ENCODE measurements at places on chromosomes 12 and 14.

DNA sequence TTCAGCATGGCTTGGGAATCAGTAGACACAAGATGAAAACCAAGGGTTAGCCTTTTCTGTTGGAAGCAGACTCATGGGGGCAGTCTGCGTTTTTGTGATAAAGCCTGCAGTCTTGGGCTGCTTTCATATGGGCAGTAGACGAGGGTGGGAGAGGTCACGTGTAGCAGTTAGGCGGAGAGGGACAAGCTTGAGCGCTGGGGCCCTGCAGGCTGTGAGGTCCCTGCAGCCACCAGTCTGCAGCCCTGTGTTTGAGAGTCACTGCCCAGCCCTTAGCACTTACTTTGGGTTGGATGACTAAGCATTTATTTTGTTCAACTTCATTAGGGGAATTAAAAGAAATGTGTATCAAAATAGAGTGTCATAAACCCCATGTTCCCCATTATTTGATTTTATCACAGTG is 37.2 kb downstream of the EP400 start:
- no peak for DNase-seq

- no peak for DNase-seq
Observed at GRCh38 chr14:26835979-26836570, 238.2 kb upstream of the NOVA1 start.

GRCh38 chr14:74852922-74853530 is 22.9 kb downstream of the PROX2 start:
- DNase-seq = no peak

DNA sequence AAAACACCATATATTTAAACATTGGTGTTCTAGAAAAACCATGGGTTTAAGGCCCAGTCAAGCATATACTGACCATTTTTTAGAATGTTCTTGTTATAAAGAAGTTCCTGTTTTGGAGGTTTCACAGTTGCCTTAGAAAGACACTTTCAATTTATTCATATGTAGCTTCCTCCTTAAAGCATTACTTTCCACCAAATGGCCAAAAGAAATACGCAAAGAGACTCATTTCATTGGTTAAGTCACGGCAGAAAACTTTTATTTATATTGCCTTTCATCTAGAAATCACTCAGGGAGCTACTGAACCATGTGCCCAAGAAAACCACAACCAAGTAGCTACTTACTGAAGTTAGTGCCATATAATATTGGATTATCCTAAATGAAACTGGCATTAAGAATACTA is 40.0 kb downstream of the MYBPC1 start:
- DNase-seq = no peak

GRCh38 chr12:63882844-63883243 is 38.3 kb downstream of the SRGAP1 start:
- DNase-seq = no peak

DNA sequence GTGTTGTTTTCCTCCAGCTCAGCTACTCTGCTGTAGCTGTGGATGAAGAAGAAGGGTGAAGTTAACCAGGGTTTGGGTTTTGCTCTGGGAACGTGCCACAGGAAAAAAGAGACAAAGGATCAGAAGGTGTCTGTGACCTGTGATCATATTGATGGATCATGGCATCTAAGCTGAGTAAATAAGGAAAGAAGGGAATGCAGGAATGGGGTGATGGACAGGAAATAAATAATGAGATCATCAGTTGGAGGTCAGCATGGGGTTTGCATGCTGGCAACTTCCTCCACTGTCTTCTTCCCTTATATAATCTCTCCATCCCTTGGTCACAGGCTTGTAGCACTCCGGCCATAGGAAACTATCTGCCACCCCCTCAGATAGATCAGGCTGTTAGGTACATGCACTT is 430.3 kb upstream of the PDE3A start:
- no peak for DNase-seq

DNA sequence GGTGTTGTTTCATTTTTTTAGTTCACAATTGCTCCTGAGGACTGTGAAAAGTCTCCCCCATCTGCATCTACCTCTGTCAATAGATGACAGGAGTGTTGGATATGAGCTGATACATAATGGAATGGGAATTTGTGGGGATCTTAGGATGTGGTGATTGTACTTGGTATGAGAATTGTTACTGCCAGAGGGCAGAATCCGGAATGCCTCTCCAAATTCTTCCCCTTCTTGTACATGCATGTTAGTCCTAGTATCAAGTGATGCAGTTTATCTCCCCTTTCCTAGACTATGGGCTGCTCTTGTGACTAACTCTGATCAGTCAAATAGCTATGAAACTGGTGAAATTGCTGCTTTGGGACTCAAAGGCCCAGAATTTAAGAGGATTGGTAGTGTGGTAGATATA is 24.8 kb upstream of the NOVA1 start:
- DNase-seq = no peak

DNA sequence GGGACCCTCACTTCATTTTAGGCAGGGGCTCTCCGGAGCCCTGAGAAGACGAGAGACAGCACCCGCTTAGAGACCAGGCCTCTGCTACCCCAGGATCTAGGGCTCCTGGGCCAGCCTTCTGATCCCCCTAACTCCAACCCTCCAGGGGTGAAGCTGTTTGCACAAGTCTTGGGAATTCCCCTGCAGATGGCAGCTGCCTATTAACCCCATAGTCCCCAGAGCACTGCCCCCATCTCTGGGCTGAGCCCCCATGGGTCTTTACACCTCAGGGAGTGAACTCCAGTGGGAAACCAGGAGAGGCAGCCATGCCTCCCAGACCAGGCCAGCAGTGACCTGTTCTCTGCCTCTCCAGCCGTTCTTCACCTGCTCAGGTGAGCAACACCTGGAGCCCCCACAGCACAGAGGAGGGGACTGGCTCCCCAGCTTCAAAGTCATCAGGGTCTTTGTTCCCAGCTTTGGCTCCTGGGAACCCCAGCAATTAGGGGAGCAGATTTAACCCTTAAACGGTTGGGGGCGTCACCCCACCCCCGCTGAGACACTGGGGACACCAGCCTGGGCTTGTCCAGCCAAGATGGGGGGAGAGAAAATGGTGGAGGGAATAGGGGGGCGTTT is 2.3 kb downstream of the WNT10B start:
- no peak for DNase-seq

GRCh38 chr12:46677749-46678148 is 148.0 kb downstream of the SLC38A4 start:
- no peak for DNase-seq

Data from activated gamma-delta T cell (primary cell).